Thoracic aorta (tissue), 2 donors: ENCODE measurements at places on chromosomes 5 and 9.

DNA sequence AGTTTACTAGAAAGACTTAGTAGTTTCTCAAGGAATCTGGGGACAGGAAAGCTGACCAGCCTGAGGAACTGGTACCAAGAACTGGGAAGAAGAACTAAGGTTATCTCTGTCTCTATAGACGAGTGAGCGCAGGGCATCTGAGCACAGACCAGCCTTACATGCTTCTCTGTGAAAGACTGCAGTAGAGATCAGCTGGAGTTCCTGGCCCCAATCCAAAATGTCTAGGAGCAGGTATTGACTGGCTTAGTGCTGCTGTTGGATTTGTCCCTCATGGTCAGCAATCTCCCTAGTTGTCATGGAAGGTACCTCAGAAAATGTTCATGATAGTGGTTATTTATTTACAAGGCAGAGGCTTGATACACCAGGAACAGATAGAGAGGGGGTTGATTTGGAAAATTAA, 13.3 kb downstream of the NUP214 start:
- DNase-seq = no peak
- peaks cover 72% of the 10 kb centered on the region for H3K36me3 ChIP-seq
- H3K27me3 ChIP-seq = no peaks in the 10 kb centered on the region
- H3K4me3 ChIP-seq = no peak overlapping the region

GRCh38 chr9:124372038-124372437, 43.2 kb downstream of the PSMB7 start:
- no peak overlapping the region for H3K27ac ChIP-seq
- no peak overlapping the region for H3K4me3 ChIP-seq
- H3K27me3 ChIP-seq = no peaks in the 10 kb centered on the region
- H3K4me1 ChIP-seq = no peaks in the 10 kb centered on the region

- DNase-seq = no peak
- no peak overlapping the region for H3K27ac ChIP-seq
- peaks cover 4% of the 10 kb centered on the region for H3K4me1 ChIP-seq
Observed at GRCh38 chr5:169411786-169412430, 111.0 kb upstream of the SLIT3 start.

DNA sequence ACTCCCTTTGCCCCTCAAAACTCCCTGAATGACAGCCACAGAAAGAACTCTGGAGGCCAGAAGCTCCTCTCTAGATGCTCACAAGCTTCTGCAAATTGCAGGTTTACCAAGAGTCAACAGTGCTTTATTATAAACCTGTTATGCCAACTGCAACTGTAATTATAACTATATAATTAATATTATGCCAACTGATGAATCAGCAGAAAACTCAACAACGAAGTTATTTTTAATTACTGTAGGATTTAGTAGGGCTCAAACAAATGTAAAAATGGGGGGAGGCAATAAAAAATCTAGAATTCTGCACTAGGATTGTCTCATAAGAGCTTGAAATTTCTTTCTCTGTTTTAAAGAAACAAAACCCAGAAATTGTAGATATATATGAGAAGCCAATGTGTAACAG, 37.0 kb upstream of the OR2K2 start:
- peaks cover 51% of the 10 kb centered on the region for H3K36me3 ChIP-seq
- no peak overlapping the region for H3K4me3 ChIP-seq
- H3K27me3 ChIP-seq = no peaks in the 10 kb centered on the region
- no peaks in the 10 kb centered on the region for H3K4me1 ChIP-seq

- H3K27me3 ChIP-seq = no peaks in the 10 kb centered on the region
- H3K4me1 ChIP-seq = no peaks in the 10 kb centered on the region
- no peak for DNase-seq
- H3K4me3 ChIP-seq = no peak overlapping the region
- no peak overlapping the region for H3K27ac ChIP-seq
Observed at GRCh38 chr5:171586436-171586835, 167.0 kb downstream of the FGF18 start.

GRCh38 chr5:95836544-95836943, 14.0 kb upstream of the GLRX start:
- H3K4me3 ChIP-seq = peak overlapping the region; percentile 79
- no peak for DNase-seq

GRCh38 chr5:51486158-51486557, 102.9 kb downstream of the ISL1 start:
- no peak for DNase-seq
- no peak overlapping the region for H3K4me3 ChIP-seq
- no peaks in the 10 kb centered on the region for H3K4me1 ChIP-seq

DNA sequence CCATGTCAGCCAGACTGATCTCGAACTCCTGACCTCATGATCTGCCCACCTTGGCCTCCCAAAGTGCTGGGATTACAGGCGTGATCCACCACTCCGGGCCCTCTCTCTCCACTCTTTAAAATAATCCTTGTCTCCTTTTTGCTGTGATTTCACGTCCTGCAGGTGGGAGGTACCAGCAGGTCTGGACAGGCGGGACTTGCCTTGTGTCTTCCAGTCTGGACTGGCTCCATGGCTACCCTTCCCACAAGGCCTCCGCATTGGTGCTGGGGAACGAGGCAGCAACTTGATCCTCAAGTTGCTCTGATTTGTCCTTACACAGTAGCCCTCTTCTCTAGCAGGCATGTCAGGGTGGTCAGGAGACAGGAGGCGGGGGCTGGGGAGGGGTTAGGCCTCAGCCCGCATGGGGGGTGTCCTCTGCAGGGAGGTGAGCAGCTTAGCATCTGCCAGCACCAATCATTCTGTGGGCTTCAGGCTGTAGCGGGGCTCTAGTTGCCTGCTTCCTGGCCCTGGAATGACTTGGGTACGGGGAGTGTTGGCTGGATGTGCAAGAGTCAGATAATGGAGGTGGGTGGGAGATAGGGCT, 54.3 kb downstream of the TENT4A start:
- DNase-seq = no peak
- no peak overlapping the region for H3K4me3 ChIP-seq

GRCh38 chr9:101668421-101668820, 70.0 kb downstream of the GRIN3A start:
- H3K4me1 ChIP-seq = no peaks in the 10 kb centered on the region
- H3K27me3 ChIP-seq = no peaks in the 10 kb centered on the region
- DNase-seq = no peak
- no peak overlapping the region for H3K4me3 ChIP-seq
- H3K27ac ChIP-seq = no peak overlapping the region

- no peaks in the 10 kb centered on the region for H3K36me3 ChIP-seq
- H3K27ac ChIP-seq = no peak overlapping the region
- no peaks in the 10 kb centered on the region for H3K27me3 ChIP-seq
- DNase-seq = no peak
- H3K4me3 ChIP-seq = no peak overlapping the region
- H3K4me1 ChIP-seq = no peaks in the 10 kb centered on the region
Observed at GRCh38 chr9:98552331-98552730, 156.4 kb downstream of the GABBR2 start.

DNA sequence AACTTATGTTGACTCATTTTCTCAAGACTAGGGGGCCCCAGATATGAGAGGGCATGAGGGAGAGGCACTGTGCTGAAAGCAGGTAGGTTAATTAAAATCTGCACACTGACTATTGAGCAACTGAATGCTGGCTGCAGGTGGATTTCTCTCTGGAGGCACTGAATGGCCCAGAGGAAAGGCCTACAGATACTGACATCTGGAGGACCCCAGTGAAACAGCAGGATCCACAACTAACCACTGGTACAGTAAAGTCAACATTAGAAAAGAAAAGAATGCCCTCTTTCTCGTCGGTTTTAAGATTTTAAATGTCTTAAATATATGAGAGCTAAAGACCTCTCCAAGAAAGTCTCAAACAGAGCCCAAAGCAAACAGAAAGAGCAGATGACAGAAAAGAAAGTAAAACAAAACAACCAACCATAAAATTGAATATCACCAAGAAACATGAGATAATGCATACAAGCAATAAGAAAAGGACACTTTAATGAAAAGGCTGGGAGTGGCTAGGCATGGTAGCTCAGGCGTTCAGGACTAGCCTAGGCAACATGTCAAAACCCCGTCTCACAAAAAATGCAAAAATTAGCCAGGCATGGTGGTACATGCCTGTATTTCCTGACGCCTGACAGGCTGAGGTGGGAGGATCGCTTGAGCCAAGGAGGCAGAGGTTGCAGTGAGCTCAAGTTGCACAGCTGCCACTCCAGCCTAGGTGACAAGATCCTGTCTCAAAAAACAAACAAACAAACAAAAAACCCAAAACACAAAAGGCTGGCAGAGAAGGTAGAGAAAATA, 43.3 kb downstream of the PUM3 start:
- H3K27ac ChIP-seq = no peak overlapping the region
- DNase-seq = no peak
- no peaks in the 10 kb centered on the region for H3K27me3 ChIP-seq

DNA sequence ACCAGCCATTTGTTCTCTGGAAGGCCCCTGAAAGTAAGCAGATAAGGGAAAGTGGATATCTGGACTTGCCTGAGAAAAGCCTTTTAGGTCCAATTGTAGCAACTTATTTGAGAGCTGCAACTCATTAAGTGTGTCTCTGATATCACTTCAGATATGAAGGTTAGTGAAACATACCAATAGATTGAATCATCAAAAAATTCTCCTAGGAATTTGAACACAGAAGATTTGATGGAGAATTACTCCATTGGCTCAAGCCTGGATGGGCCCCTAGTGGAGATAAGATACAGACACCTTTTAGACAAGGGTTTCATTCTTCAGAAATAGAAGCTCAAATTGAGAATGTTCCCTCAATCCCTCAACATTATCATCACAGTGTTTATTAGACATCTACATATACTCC, 356.7 kb downstream of the NDUFS4 start:
- no peak for DNase-seq
- no peak overlapping the region for H3K4me3 ChIP-seq
- no peaks in the 10 kb centered on the region for H3K36me3 ChIP-seq
- H3K27ac ChIP-seq = no peak overlapping the region

DNA sequence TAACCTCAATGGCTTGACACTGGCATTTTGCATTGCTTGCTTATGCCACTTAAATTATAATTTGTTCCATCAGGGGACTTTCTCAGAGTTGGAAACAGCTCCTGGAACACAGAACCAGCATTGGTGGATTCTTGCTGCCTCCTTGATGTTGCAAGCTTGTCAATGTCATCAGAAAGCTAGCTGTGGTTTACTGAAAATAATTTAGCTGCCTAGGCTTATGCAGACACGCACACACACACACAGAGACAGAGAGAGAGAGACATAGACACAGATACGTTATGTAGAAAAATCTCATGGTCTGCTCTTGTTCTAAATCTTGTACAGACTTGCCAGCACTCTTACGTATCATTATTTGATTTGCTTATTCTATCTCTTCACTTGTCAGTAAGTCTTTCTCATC, 78.0 kb downstream of the HMHB1 start:
- no peak for DNase-seq
- H3K36me3 ChIP-seq = no peaks in the 10 kb centered on the region
- no peak overlapping the region for H3K4me3 ChIP-seq
- H3K27ac ChIP-seq = no peak overlapping the region
- H3K4me1 ChIP-seq = peaks cover 29% of the 10 kb centered on the region
- H3K27me3 ChIP-seq = no peaks in the 10 kb centered on the region

DNA sequence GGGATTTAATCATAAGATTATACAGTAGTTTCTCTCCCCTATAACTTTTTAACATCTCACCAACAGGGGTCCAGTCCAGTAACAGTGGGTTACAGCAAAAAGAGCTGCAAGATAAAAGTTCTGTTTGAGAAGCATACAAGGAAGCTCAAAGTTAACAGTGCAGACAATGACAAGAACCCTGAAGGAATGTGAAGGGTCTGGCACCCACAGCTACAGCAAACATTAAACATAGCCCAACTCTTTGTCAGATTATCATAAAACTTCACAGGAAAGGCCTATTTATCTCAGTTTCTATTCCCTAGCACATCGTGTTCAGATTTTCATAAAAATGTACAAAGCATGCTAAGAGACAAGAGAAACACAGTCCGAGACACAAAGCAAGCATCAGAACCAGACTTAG, 309.4 kb downstream of the DIRAS2 start:
- H3K27ac ChIP-seq = no peak overlapping the region
- no peak overlapping the region for H3K4me3 ChIP-seq
- no peaks in the 10 kb centered on the region for H3K4me1 ChIP-seq
- H3K27me3 ChIP-seq = no peaks in the 10 kb centered on the region
- DNase-seq = no peak

GRCh38 chr9:89604729-89605464, at the start of gene GADD45G:
Gene GADD45G, plus strand, starts transcription at chr9:89605012. Its CDS starts 110 bp downstream, at chr9:89605122.
- H3K4me3 ChIP-seq = peak within 1 kb of the TSS; percentile 97
- H3K27me3 ChIP-seq = no peaks in the 10 kb centered on the region
- peaks cover 39% of the 10 kb centered on the region for H3K4me1 ChIP-seq
- no peaks in the 10 kb centered on the region for H3K36me3 ChIP-seq
- peak; percentile 70 for DNase-seq
- peak within 1 kb of the TSS; percentile 93 for H3K27ac ChIP-seq

GRCh38 chr5:171840066-171840465, 54.4 kb downstream of the SMIM23 start:
- H3K27me3 ChIP-seq = no peaks in the 10 kb centered on the region
- H3K4me1 ChIP-seq = peaks cover 8% of the 10 kb centered on the region
- no peak for DNase-seq

- H3K36me3 ChIP-seq = no peaks in the 10 kb centered on the region
- no peaks in the 10 kb centered on the region for H3K27me3 ChIP-seq
- H3K27ac ChIP-seq = peak overlapping the region; percentile 68
- peaks cover 11% of the 10 kb centered on the region for H3K4me1 ChIP-seq
- DNase-seq = no peak
Observed at GRCh38 chr9:132768932-132769905, 99.0 kb downstream of the GTF3C4 start.

DNA sequence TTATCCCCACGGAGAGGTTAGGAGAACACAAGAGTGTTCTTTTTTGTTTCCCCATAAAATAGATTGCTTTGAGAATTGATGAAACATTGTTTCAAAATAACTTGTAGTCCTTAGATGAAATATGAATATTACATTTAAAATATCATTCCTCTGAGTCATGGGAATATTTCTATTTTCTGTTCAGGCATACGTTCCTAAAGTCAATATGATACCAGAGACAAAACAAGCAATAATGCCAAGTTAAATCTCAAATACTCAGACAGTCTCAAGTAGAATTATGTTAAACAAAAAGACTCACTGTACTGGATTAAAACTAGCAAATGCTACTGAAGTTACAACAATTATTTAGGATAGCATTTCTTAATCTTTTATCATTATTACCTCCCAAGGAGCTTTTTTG, 111.7 kb upstream of the C6 start:
- no peak for DNase-seq
- peaks cover 12% of the 10 kb centered on the region for H3K4me1 ChIP-seq
- H3K4me3 ChIP-seq = no peak overlapping the region
- H3K27ac ChIP-seq = peak overlapping the region; percentile 27

GRCh38 chr9:28014212-28014611, 440.9 kb upstream of the C9orf72 start:
- H3K27ac ChIP-seq = no peak overlapping the region
- DNase-seq = no peak
- no peaks in the 10 kb centered on the region for H3K4me1 ChIP-seq
- H3K27me3 ChIP-seq = no peaks in the 10 kb centered on the region
- no peak overlapping the region for H3K4me3 ChIP-seq
